ENCODE measurements at places on chromosomes 6 and 20.

DNA sequence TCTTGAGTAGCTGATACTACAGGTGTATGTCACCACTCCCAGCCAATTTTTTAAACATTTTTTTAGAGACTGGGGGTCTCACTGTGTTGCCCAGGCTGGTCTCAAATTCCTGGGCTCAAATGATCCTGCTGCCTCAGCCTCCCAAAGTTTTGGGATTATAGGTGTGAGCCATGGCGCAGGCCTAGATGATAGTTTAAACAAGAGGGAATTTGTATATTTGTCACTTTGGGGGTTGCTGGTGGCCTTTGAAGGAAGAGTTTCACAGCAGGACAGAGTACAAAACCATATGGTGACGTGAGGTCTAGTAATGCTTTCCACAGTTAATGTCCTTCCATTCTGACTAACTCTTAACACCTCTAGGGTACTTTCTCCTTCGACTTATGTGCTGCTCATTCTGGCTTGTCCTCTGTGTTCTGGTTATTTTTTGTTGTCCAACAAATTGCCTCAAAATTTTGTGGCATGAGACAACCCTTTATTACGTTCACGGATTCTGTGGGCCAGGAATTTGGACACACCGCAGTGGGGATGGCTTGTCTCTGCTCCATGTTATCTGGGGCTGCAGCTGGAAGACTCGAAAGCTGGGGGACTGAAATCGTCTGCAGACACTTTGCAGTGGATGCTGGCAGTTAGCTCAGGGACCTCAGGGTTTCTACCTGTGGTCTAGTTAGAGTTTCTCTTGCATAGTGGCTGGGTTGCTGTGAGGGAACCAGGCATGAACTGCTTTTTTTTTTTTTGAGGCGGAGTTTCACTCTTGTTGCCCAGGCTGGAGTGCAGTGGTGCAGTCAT, 23.0 kb upstream of the IER3 start:
- no peak for DNase-seq

DNA sequence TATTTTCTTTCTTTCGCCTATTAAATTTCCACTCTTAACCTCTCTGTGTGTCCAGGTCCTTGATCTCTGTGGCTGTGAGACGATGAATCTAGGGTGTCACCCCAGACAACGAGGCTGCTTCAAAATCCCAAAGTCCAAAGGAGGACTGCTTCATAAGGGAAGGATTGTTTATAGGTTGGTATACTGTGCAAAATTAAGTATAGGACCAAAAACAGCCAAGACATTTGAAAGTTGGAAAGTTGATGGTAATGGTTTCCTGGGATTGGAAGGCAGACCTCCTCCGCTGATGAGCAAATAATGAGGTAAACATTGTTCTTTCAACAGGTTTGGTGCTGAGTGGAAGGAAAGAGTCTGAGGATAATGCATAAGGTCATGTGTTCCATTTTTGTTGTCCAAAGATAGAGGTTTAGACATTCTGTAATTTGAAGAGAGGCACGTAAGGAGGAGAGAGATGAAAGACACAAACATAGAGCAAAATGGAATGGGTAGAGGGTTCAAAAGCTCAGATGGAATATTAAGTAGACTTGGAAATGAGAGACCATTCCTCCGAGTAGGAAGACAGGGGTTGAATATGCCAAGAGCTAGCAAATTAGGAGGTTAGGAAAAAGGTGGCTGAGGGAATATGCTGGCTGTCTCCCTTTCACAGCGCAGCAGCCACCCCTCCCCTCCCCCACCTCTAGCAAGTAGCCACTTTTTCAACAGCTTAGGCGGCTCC, 24.8 kb downstream of the ZNF311 start:
- DNase-seq = peak; percentile 28

DNA sequence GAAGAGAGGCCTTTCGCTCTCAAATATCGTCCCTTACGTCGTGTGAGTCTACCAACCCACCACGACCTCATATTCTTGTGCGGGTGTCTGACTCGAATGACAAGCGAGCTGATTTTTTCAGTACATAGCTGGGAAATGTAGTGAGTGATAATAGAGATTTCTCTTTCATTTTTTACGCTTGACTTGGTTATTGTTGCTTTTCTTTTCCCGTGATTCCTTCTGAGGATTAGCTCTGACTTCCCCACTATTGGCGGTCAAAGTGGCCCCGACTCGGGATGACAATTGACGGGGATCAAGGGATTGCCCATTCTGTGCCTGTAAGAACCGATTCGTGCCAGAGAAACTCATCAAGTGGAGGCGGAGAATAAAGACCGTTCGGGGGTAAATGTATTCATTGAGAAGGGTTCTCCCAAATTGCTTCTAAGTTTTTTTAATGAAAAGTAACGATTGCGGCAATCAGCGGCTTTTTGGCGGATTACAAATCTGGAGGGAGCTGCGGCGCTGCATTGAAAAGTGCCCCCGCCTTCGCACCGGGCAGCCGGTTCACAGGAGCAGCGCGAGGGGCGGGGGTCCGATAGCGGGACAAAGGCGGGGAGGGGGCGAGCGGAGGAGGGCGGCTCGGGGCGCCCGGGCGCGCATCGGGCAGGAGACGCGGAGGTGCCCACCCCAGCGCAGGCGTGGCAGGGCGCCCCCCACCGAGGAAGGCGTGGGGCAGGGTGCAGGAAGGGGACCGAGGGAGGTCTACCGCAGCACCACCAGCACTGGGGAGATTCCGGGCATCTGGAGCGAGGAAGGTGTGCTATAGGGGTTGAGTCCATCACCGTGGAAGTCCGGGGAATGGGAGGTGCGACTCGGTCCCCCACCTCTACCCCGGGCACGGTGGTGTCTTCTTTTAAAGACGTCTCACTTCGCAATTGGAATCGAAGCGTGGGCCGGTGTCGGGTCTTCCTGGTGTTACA, 44.5 kb upstream of the OSTM1 start:
- DNase-seq = peak; percentile 64

DNA sequence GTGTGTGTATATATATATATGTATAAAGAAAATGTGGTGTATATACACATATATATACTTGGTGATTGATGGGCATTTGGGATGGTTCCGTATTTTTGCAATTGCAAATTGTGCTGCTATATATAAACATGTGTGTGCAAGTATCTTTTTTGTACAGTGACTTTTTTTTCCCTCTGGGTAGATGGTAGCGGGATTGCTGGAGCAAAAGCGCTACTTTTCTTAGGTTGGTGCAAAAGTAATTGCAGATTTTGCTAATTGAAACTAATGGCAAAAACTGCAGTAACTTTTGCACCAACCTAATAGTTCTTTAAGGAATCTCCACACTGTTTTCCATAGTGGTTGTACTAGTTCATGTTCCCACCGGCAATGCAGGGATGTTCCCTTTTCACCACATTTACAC, 135.4 kb downstream of the AHI1 start:
- DNase-seq = no peak

DNA sequence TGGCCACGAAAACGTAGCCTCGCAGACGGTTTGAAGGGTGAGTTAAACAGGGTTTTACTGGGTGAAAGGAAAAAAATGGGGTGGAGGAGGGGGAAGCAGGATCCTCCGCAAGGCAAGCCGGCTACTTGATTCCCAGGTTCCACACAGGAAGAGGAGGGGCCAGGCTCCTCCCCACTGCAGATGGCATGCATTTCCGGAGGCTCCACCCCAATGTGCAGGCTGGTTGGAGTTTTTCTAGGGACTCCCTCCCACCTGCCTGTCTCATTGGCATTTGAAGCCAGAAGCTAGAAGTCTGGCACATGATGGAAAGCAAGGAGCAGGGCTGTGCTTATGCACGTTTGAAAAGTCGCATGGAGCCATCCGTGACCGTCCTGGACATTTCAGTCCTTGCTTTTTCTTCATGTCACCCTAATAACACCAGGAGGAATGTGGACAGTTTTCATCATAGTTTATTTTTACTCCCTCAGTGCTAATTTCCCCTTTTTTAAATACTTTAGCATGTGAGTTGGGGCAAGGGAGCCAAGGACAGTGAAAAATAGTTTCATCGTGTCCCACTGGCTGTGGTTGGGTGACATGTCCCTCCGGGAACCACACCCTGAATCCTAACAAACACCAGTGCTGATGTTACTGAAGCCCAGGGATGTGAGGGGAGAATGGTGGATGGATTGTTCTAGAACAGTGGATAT, 100.1 kb upstream of the INSM1 start:
- DNase-seq = peak; percentile 98
